NCI-H1436 treated with DMSO at 0.1 percent for 48 hours (cell line): ENCODE measurements at places on chromosomes 16 and 17.

DNA sequence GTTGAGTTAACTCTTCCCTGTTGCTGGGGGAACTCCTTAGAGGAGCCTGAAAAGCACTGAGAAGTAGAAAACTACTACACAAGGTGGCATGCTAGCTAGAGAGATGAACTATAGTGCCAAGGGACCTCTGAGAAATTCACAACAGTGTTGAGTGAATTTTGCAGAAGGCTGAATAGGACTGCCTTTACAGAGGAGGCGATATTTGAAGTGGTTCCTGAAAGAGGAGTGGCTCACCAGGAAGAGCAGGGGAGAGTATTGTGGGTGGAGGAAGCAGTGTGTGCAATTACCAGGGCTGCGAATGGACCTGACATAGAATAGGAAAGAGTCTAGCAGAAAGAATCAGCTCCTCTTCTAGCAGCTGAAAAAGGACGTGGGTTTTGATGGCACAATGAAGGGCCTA lies 66.4 kb downstream of the CDK5R1 start:
- DNase-seq, result no peak

- no peak for DNase-seq
Observed at GRCh38 chr17:76969598-76970172, 101.5 kb downstream of the MGAT5B start.

DNA sequence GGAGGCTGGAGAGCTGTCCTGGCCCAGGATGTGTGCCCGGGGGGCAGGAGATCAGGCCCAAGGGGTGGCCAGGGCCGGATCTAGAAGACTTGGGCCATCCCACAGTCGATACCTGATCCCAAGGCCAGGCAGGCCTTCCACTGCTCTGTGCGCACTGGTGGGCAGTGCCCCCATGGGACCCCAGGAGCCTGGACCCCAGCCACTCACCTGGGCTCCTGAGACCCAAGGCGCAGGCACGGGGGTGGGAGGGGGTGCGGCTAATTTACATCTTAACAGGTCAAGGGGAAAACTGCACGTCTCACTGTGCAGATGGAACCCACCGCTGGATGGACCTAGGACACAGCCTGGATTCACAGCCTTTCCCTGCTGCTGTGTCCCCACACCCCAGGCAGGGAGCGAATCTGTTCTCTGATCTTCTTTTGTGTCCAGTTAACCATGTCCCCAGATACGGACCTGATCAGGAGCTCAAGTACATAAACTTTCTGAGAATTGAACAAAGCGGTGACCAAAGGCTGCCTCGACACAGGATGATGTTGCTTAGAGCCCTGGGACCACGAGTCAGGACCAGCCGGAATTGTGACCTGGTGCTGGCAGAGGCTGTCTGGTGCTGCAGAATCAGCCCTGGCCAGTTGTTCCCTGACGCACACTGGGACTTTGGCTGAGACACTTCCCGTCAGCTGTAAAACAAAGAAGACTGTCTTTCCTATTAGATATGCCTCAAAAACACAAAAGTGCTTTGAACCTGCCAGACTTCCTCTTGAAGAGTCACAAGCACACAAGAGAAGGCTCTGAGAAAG lies 60.6 kb downstream of the TNFRSF13B start:
- DNase-seq, result no peak

- DNase-seq, result no peak
Observed at GRCh38 chr17:3965118-3965800, 1.0 kb upstream of the ATP2A3 start.
